Activated CD4-positive, alpha-beta T cell treated with anti-CD3 and anti-CD28 coated beads for 4 hours (primary cell): ENCODE measurements at places on chromosomes 4 and X.

GRCh38 chrX:5431823-5432222 is 796.8 kb downstream of the NLGN4X start:
- no peak for DNase-seq

DNA sequence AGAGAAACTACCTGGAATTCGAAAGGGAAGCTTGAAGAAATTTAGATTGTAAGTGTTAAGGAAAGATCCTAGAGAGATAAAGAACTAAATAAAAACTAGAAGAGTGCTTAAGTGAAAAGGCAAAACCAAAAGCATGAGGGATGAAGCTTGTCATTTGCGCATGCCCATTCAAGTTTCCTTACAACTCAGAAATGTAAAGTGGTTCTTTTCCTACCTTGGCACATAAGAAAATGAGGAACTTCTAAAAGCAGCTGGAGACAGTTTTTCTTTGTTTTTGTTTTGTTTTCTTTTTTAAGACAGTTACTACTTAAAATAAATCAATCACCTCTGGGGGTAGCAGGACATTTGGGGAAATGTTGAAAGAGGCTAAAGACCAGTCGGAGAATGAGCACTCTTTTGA is 1304.4 kb upstream of the PCDH7 start:
- DNase-seq, result no peak

GRCh38 chrX:72634331-72634730 is 61.7 kb upstream of the HDAC8 start:
- no peak for DNase-seq

GRCh38 chrX:15786915-15787314 is 3.4 kb upstream of the ZRSR2 start:
- no peak for DNase-seq

- no peak for DNase-seq
Observed at GRCh38 chr4:99693140-99693539, 35.5 kb upstream of the C4orf54 start.

DNA sequence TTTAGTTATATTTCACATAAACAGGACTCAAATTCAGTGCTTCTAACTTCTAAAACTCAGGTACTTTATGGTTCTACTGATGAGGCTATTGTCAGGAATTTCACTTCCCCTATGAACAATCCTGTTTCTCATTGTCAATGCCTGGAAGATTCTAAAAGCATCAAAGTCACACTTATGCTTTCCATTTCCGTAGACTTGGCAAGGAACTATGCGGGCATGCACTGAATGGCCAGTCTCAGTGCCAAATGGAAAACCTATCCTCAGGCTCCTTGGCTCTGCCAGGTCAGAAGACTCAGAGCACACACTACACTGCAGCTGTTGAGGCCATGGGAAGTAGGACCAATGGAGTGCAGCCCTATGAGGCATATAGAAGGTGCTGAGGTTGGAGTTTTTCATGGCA is 97.0 kb upstream of the PTPN13 start:
- no peak for DNase-seq

GRCh38 chrX:125940985-125941384 is 225.1 kb downstream of the DCAF12L2 start:
- DNase-seq, result no peak

- DNase-seq, result no peak
Observed at GRCh38 chrX:10039821-10040793, 72.9 kb downstream of the CLDN34 start.

- DNase-seq, result no peak
Observed at GRCh38 chr4:166277401-166277800, 404.4 kb downstream of the TLL1 start.

DNA sequence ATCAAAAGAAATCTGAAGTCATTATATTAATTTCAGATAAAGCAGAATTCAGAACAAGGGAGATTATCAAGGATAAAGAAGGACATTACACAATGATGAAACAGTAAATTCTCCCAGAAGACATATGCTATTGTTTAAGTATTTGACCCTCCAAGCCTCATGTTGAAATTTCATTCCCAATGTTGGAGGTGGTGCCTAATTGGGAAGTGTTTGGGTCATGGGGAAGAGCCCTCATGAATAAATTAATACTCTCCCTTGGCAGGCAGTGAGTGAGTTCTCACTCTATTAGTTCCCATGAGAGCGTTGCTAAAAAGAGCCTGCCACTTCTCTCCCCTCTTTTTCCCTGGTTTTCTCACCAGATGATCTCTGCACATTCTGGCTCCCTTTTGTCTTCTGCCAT is 249.9 kb upstream of the GRIA3 start:
- no peak for DNase-seq

GRCh38 chr4:126860308-126860707 is 772.4 kb upstream of the INTU start:
- no peak for DNase-seq
